ENCODE measurements at places on chromosomes 7 and 10.

DNA sequence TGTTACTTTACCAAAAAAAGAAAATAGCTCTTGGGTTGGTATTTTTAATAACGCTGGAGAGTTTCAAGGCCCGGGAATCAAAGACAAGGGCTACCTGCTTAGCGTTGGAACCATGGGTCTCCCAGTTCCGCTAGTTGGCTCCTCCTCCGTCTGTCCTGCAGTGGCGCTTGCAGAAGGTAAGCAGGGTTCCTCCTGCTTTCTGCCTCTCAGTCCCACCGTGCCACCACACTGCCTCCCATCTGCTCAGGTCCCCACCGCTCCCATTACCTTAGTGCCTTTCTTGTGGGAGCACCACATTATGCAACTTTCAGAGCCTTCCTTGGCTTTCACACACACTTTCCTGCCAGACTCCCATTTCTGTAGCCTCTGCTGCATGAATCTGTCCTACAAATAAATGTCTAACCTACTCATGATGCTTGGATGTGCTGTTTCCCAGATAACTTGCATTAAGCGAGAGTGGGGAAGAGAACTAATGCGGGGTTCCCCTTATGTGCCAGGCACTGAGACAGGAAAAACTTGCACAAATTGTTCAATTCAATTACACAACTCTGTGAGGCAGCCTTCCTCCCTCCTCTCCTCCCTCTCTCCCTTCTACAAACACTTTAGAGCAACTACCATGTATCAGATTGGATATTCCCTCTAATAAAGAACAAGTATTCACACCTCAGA is 124.5 kb downstream of the AOAH start:
- no peak for DNase-seq

- DNase-seq = peak; percentile 30
These were observed 14.5 kb upstream of the PAX2 start for GRCh38 chr10:100730725-100731406.

DNA sequence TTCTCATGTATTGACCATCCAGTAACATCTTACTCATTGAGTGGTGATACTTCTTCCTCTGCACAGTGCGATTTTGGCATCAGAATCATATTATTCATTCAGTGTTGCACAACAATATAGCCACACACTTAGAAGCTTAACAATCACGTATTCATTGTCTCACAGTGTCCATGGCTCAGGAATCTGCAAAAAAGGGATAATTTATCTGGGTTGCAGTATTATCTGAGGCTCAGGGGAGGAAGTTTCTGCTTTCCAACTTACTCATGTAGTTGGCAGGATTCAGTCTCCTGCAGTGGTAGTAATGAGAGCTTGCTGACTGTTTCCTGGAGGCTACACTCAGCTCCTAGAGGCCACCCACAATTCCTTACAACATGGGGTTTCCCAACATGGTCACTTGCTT is 803.6 kb downstream of the SORCS1 start:
- DNase-seq = peak; percentile 60

DNA sequence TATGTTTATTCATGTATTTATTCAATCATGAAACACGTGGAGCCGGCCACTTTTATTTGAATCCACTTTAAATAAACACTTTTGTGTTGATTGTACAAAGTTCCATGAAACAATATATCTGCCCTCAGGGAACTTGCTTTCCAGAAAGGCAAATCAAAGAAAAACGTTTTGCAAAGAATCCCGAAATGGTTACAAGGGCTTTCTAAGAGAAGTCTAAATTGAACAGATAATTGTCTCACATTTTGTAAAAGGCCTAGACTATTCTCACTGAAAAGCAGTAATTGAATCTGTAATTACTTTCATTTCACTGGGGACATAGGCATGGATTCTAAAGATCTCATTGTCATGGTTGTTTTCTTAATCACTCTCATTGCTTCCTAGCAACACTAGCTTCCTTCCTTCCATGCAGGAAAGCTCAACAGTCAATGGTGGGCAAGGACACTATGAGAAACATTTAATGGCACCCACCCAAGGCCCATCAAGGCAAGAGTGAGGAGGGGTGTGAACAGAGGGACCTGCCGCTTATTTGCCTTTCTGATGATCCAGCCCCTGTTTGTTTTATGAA is 622.4 kb upstream of the C7orf33 start:
- no peak for DNase-seq

GRCh38 chr7:17020250-17020649 is 138.5 kb upstream of the AGR3 start:
- no peak for DNase-seq

GRCh38 chr10:15188603-15189002 is 20.1 kb upstream of the NMT2 start:
- no peak for DNase-seq
